NCI-H748 treated with DMSO at 0.1 percent for 48 hours (cell line): ENCODE measurements at places on chromosomes 7 and 10.

GRCh38 chr10:103265717-103266329, 11.1 kb upstream of the INA start:
- DNase-seq, result no peak

DNA sequence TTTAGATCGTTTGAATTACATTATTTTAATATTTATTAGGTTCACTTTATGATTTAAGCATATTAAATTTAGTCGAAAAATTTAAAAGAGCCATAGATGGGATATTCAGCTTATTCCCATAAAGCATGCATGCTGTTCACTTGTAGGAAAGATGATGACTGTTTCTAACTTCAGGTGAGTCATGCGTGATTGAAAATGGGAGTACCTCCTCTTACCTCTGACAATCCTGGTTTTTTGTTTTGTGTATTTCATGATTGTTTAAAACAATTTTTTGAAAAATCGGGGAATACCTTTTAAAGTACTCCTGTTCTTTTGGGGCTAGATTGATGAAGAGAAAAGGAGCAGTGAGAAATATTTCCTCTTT, 1.4 kb downstream of the TNKS2 start:
- no peak for DNase-seq

- DNase-seq, result no peak
Measured at GRCh38 chr10:78744491-78745090, 324.2 kb upstream of the ZMIZ1 start.

DNA sequence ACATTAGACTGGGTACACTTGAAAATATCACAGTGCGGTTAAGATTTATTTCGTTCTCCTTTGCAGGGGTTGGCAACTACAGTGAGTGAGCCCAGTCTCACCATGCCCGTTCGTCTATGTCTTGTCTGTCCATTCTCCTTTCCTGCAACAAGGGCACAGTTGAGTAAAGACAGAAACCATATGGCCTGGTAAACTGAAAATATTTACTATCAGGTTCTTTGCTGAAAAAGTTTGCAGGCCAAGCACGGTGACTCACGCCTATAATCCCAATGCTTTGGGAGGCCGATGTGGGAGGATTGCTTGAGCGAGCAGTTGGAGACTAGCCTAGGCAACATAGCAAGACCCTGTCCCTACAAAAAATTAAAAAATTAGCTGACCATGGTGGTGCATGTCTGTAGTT, 11.4 kb upstream of the KCTD7 start:
- no peak for DNase-seq

DNA sequence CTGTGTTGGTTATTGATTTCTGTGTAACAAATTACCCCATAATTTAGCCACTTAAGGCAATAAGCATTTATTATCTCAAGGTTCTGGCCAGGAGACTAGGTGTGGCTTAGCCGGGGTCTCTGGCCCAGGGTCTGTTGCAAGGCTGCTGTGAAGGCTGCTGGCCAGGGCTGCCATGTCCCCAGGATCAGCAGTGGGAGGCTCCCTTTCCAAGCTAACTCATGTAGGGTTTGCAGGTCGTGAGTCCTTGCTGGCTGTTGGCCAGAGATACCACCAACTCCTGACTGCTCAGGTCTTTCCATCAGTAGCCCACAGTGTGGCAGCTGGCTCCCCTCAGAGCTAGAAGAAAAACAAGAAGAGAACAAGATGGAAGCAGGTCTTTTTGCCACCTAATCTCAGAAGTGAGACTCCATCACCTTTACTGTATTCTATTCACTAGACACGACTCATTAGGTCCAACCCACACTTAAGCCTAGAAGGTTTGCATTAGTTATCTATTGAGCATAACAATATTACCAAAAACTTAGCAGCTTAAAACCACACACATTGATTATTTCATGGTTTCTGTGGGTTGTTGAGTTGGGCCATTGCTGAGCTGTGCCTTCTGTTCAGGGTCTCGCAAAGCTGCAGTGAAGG, 185.6 kb downstream of the PFKFB3 start:
- DNase-seq, result no peak
